ENCODE measurements at places on chromosomes 3 and 15.

DNA sequence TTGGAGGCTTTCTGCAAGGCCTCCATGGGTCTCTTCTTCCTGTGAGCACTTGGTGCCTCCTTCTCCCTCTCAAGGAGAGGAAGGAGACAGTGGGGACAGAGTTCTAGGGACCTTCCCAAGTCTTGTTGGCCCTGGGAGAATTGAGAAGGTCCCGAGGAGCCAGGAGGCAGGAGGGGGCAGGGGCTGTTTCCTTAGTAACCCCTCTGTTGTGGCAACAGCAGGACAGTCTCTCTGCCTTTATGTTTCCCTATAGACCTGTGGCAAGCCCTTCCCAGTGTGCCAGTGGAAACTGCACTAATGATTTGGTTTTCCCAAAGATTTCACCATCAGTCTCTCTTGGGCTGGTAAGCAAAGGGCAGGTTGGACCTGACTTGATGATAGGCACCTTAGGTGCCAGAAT lies 87.8 kb upstream of the GALNT15 start:
- DNase-seq: no peak

GRCh38 chr15:66702787-66703539 lies 927 bp downstream of the SMAD6 start:
- DNase-seq: no peak

DNA sequence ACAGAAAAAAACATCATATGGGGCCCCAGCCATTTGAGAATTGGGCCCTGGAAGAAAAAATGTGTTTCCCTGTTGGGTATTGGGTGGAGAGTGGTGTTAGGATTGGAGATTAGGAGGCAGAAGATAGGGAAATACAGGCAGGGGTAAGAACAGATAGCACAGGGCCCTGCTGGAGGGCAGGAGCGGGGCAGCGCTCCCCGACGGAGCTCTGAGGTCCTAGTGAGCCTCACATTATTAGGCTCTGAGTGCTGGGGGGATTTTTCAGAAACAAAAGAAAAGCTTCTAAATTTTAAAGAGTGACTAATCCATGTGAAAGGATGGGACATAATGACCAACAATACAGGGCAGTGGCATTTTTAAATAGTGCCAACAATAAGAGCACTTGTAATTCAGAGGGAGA lies 241.2 kb downstream of the SOX2 start:
- DNase-seq: no peak

GRCh38 chr3:136714020-136714419 lies 38.2 kb downstream of the STAG1 start:
- no peak for DNase-seq

- DNase-seq: no peak
Measured at GRCh38 chr3:147130461-147130860, 275.9 kb downstream of the ZIC4 start.

GRCh38 chr3:197093871-197094270 lies 64.3 kb upstream of the MELTF start:
- DNase-seq: no peak

GRCh38 chr3:50620420-50620819 lies 3.5 kb downstream of the MAPKAPK3 start:
- DNase-seq: no peak

GRCh38 chr3:43013743-43014155 lies 34.6 kb downstream of the GASK1A start:
- DNase-seq: no peak

DNA sequence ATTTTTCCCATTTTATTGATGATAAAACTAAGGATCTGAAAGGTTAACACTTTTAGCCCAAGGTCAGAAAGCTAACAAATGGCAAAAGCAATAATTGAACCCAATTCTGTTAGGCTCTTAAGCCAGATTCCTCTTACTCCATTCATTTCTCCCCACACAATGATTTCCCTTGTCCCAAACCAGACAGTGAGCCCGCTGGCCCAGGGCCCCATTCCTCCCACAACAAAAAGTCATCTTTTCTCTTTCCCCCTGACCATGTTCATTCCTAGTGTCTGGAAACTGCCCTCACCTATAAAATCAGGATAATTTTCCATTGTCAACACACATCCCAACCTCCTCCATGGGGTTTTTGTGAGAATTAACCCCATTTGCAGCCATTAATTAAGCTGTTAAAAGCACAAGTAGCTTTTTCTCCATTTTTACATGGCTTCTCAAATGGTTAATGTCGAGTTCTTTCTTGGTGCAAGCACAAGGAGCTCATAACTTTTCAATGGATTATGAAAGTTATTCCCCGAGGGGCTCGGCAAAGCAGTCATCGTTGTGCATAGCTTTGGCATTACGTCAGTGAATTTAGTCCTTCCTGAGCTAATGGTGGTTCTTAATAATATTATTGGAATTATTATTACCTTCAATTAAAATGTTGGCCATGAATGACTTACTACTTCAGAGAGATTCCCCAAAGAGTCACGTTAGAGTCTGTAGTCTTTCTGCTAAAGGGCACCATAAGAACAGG lies 151.0 kb upstream of the WNT5A start:
- DNase-seq: no peak

DNA sequence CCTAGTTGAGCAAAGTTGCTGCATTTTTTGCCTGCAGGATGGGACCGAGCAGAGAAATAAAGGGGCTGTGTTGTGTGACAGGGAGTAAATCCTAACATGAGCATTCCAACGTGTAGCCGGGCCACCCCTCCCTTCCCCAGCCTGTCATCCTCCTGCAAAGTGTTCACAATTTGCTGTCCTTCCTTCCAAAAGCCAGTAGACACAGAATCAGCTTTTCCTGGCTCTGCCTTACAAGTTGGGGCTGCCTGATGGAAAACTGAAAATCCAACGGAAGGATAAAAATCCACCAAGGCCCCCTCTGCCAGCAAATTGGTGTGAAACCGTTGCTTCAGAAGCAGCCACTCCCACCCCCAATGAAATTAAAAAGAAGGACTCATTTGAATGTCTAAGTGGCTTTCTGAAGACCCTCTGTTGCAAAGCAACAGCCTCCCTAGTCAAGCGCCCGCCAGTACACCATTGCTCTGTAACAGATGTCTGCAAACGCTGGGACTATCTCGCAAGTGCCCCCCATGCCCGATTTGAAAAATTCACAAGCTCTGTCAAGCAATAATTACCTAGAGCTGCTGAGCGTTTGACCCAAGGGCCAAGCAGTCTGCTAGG lies 665 bp downstream of the FRMD4B start:
- DNase-seq: no peak

GRCh38 chr3:42906070-42906847 lies at the start of gene ZNF662:
TSS of gene ZNF662 (plus strand) at chr3:42906142. CDS start at chr3:42908115, 1,973 bp downstream.
- DNase-seq: no peak

- no peak for DNase-seq
Measured at GRCh38 chr3:8879347-8879944, 83.8 kb downstream of the RAD18 start.

GRCh38 chr3:45838466-45838865 lies 3.5 kb downstream of the LZTFL1 start:
- no peak for DNase-seq
